Neural crest cell (in vitro differentiated cells): ENCODE measurements at places on chromosomes 3 and 15. TPM values are rescaled to one million over a fixed set of nuclear protein-coding genes. Genes with fewer than 3 reads are reported as not detected.

GRCh38 chr15:58252586-58253323 lies 114.6 kb downstream of the AQP9 start:
- H3K27me3 ChIP-seq: no peaks in the 10 kb centered on the region
- DNase-seq: no peak
- no peak overlapping the region for H3K4me3 ChIP-seq

DNA sequence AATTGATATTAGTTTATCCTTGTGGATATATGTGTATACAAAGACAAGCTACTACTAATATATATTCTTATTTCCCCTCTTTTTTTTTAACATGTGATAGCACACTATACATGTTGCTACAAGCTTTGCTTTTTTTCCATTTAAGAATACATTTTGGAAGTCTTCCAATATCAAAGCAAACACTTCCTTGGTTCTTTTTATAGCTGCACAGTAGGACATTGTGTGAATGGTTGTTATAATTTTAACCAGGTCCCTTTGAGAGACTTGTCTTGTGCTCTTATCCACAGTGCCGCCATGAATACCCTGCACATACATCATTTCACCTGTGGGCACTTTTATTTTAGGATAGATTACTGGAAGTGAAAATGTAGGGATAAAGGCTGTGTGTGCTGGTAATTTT lies 88.7 kb downstream of the CACNA2D3 start:
- no peak overlapping the region for H3K27ac ChIP-seq
- no peak overlapping the region for H3K4me3 ChIP-seq
- peaks cover 8% of the 10 kb centered on the region for H3K4me1 ChIP-seq
- H3K27me3 ChIP-seq: no peaks in the 10 kb centered on the region
- no peaks in the 10 kb centered on the region for H3K36me3 ChIP-seq

DNA sequence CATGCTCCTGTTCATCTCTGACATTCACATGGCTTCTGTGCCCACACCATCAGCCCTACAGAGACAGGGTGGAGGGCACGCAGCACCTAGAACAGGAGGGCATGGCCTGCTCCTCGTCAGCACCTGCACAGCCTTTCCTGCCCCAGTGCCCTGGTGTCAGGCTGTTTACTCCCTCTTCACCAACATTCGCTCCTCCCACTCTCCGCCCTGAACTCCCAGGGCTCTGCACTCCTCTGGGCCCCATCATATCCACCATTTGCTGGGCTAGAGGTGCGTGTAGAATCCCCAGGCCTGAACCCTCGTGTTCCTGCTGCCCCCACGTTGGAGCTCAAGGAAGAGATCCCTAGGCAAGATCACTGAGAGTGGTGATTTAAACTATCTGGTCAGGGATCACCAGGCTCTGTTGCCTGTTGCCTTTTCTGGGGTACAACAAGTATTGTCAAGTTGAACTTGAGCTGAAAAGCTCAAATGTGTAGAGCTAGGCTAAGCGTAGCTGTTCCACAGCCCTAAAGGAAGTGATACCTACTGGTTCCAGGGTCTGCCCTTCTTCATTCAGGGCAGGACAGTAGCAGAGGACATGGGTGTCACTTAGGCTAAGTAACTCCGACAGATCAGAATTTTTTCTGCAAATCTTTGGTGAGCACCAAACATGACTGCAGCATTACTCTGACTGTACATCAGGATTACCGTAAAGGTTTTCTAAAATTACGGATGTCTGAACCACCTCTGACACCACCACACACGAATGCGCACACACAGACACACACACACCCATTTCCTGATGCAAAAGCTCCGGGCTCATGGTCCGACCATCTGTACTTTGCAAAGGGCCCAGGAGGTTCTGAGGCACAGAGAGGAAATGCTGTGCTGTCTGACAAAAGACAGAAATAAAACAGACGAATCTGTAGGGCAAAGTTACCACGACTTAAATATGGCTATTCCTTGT lies 43.7 kb upstream of the GNB5 start:
- H3K4me1 ChIP-seq: peaks cover 18% of the 10 kb centered on the region
- no peaks in the 10 kb centered on the region for H3K36me3 ChIP-seq
- no peak overlapping the region for H3K4me3 ChIP-seq
- no peak overlapping the region for H3K27ac ChIP-seq

- no peak overlapping the region for H3K4me3 ChIP-seq
- H3K4me1 ChIP-seq: peaks cover 21% of the 10 kb centered on the region
- H3K36me3 ChIP-seq: no peaks in the 10 kb centered on the region
Measured at GRCh38 chr3:10356461-10356981, 35.6 kb upstream of the SEC13 start.

GRCh38 chr3:188205992-188206416 lies 52.0 kb downstream of the LPP start:
- no peaks in the 10 kb centered on the region for H3K27me3 ChIP-seq
- no peak overlapping the region for H3K27ac ChIP-seq
- peaks cover 29% of the 10 kb centered on the region for H3K4me1 ChIP-seq

DNA sequence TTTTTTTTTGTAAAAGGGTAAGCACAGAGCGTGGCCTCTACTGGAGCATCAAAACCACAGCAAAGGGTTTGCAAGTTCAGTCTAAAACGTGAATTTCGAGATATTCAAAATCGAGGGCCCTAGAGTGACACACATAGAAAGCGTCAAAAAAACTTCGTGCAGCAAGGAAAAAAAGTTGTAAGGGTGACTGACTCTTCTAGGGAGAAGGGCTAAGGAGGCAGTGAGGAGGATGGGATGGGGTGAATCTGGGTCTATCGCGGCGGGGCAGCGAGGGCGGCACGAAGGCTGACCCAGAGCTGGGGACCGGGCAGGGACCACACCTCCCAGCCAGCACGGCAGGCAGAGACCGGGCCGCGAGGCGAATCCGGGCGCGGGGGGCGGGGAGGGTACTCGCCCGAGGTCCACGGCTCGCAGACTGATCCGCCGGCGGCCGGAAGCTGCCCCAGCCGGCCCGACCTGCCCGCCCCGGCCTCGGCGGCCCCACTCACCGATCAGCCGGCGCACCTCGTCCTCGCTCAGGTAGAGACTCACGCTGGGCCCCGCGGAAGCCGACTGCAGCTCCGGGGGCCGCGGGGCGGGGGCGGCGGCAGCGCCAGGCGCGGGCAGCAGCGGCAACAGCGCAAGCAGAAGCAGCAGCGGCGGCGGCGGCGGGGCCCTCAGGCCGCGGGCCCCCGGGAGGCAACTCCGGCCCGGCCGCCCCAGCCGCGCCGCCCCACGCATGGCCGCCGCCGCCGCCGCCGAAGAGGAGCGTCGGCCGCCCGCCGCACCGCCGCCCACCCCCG lies 533 bp downstream of the RYK start:
- peak overlapping the region; percentile 31 for H3K27ac ChIP-seq
- H3K4me3 ChIP-seq: peak overlapping the region; percentile 93
- no peaks in the 10 kb centered on the region for H3K36me3 ChIP-seq
- DNase-seq: peak; percentile 51

DNA sequence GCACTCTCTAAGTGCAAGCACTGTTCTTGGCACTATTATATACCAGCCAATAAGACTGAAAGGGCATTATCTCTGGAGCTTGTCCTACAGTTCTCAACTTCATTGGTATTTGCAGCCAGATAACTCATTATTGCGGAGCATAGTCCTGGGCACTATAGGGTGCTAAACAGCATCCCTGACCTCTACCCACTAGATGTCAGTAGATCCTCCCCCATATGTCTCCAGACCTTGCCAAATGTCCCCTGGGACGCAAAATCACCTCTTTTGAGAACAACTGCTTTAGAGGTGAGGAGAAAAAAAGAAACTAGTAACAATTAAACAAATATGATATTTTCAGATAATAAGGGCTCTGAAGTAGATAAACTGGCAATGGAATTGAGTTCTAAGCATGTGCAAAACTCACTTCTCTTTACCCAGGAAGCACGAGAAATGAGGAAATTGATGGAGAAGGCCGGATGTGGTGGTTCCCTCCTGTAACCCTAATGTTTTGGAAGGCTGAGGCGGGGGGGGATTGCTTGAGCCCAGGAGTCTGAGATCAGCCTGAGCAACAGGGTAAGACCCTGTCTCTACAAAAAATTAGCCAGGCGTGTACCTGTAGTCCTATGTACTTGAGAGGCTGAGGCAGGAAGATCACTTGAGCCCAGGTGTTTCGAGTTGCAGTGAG lies 61.4 kb downstream of the FRMD4B start:
- H3K27me3 ChIP-seq: no peaks in the 10 kb centered on the region
- H3K4me3 ChIP-seq: no peak overlapping the region
- H3K27ac ChIP-seq: no peak overlapping the region
- no peaks in the 10 kb centered on the region for H3K4me1 ChIP-seq

- H3K36me3 ChIP-seq: no peaks in the 10 kb centered on the region
- DNase-seq: no peak
- no peaks in the 10 kb centered on the region for H3K4me1 ChIP-seq
Measured at GRCh38 chr3:81952141-81952540, 190.7 kb upstream of the GBE1 start.

GRCh38 chr3:73094129-73094528 lies 32.7 kb downstream of the EBLN2 start:
- peak overlapping the region; percentile 89 for H3K27ac ChIP-seq
- no peak overlapping the region for H3K4me3 ChIP-seq
- no peaks in the 10 kb centered on the region for H3K36me3 ChIP-seq
- H3K27me3 ChIP-seq: peaks cover 4% of the 10 kb centered on the region
- peaks cover 19% of the 10 kb centered on the region for H3K4me1 ChIP-seq
- no peak for DNase-seq

- H3K36me3 ChIP-seq: no peaks in the 10 kb centered on the region
- no peak for DNase-seq
- no peak overlapping the region for H3K4me3 ChIP-seq
- no peaks in the 10 kb centered on the region for H3K27me3 ChIP-seq
Measured at GRCh38 chr15:67003586-67003985, 61.8 kb upstream of the SMAD3 start.

- no peaks in the 10 kb centered on the region for H3K27me3 ChIP-seq
- H3K27ac ChIP-seq: peak overlapping the region; percentile 44
- peak overlapping the region; percentile 21 for H3K4me3 ChIP-seq
Measured at GRCh38 chr15:94336817-94337467, 105.6 kb downstream of the MCTP2 start.

GRCh38 chr15:39132070-39132469 lies 448.8 kb upstream of the THBS1 start:
- no peak for DNase-seq
- H3K27me3 ChIP-seq: no peaks in the 10 kb centered on the region
- peaks cover 6% of the 10 kb centered on the region for H3K4me1 ChIP-seq
- no peak overlapping the region for H3K4me3 ChIP-seq

- no peak for DNase-seq
- H3K27me3 ChIP-seq: no peaks in the 10 kb centered on the region
- no peak overlapping the region for H3K27ac ChIP-seq
- peaks cover 6% of the 10 kb centered on the region for H3K4me1 ChIP-seq
- no peak overlapping the region for H3K4me3 ChIP-seq
- no peaks in the 10 kb centered on the region for H3K36me3 ChIP-seq
Measured at GRCh38 chr3:107024551-107025026, 352.6 kb upstream of the CCDC54 start.

DNA sequence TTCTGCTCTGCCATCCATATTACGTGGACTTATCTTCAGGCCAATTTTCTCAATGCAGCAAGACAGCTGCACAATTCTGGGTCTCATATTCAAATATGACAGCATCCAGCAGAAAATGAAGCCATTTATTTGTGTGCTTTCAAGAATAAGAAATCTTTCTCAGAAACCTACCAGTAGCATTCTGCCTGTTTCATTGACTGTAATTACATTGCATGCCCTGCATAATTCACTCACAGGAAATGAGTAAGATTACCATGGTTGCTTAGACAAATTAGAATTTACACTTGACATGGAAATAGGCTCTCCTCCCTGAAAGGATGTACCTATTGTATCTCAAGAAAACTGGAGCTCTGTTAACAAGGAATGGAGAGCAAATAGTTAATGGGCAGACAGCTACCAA lies 346.6 kb upstream of the DCBLD2 start:
- H3K27ac ChIP-seq: no peak overlapping the region
- DNase-seq: no peak
- H3K4me3 ChIP-seq: no peak overlapping the region
- no peaks in the 10 kb centered on the region for H3K27me3 ChIP-seq
- H3K36me3 ChIP-seq: no peaks in the 10 kb centered on the region

DNA sequence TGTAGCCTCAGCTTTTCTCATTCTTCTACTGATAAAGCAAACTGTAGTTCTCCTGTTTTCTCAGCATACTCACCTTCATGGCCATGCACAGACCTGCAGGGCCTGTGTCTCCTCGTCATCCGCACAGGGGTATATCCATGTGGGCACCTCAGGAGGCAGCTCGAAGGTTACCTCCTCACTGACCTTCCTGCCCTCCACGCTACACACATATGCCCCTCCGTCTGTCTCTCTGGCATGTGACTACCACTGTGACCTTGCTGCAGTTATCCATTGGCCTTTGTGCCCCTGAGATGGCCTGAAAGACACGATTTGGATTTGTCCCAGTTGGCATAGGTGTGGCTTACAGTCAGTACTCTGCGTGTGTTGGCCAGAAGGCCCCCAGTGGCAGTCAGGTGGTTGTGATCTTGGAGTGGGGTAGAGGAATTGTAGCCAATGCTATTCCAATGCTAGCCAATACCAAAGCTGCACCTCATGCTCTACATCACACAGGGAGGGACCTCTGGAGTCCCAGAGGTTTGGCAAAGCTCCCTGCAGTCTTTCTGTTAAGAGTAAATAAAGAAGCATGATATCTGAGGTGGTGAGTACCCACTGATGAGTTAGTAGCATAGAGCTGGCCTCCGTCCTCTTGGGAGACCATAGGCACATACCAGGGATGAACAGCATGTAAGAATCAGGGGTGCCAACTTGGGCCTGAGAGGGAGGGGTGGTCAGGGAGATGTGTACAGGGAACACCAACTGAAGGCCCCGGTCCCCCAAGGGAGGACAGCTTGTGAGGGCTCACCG lies 143.4 kb downstream of the EEFSEC start:
- H3K27ac ChIP-seq: no peak overlapping the region
- H3K36me3 ChIP-seq: no peaks in the 10 kb centered on the region
- no peak for DNase-seq
- H3K4me3 ChIP-seq: no peak overlapping the region
- H3K27me3 ChIP-seq: no peaks in the 10 kb centered on the region

DNA sequence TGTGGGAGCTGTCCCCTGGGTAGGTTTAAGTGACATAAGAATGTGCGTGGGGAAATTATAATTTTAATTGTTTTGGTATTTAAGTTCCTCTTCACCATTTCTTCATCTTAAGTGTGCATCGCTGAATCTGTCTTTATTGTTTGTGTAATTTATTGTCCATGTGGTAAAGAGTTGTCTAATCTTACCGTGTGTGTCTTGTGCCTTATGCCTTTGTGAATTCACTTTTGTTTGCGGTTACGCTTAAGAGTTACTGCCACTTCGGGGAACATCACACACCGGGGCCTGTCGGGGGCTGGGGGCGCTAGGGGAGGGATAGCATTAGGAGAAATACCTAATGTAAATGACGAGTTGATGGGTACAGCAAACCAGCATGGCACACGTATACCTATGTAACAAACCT lies 767 bp downstream of the WDR48 start:
- no peak for DNase-seq
- peaks cover 21% of the 10 kb centered on the region for H3K27me3 ChIP-seq
- peak overlapping the region; percentile 94 for H3K4me3 ChIP-seq

GRCh38 chr15:65194826-65195547 lies 9.8 kb upstream of the CLPX start:
- H3K4me3 ChIP-seq: no peak overlapping the region
- no peaks in the 10 kb centered on the region for H3K36me3 ChIP-seq
- H3K27ac ChIP-seq: no peak overlapping the region
- no peak for DNase-seq
- no peaks in the 10 kb centered on the region for H3K27me3 ChIP-seq
- no peaks in the 10 kb centered on the region for H3K4me1 ChIP-seq

The GATM gene
- 9.7 and 10.7 TPM in 2 replicates for total RNA-seq

The ADGRG7 gene
- not detected in 2 replicates for total RNA-seq

The TGFBR2 gene
- total RNA-seq: 8.5 and 8.7 TPM in 2 replicates

The POTEB gene
- total RNA-seq: not detected in 2 replicates

The CADPS gene
- 8.5 and 9.3 TPM in 2 replicates for total RNA-seq

The LRRK1 gene
- 1.7 and 2.5 TPM in 2 replicates for total RNA-seq

The SLTM gene
- total RNA-seq: 105 and 122 TPM in 2 replicates

The GPR87 gene
- not detected in 2 replicates for total RNA-seq
